CD4-positive, alpha-beta T cell (primary cell): ENCODE measurements at places on chromosomes 12 and 14.

- no peak for DNase-seq
Observed at GRCh38 chr14:61119006-61119405, 138.0 kb downstream of the SLC38A6 start.

- DNase-seq, result no peak
Observed at GRCh38 chr14:21093769-21094681, 4.4 kb downstream of the ZNF219 start.

DNA sequence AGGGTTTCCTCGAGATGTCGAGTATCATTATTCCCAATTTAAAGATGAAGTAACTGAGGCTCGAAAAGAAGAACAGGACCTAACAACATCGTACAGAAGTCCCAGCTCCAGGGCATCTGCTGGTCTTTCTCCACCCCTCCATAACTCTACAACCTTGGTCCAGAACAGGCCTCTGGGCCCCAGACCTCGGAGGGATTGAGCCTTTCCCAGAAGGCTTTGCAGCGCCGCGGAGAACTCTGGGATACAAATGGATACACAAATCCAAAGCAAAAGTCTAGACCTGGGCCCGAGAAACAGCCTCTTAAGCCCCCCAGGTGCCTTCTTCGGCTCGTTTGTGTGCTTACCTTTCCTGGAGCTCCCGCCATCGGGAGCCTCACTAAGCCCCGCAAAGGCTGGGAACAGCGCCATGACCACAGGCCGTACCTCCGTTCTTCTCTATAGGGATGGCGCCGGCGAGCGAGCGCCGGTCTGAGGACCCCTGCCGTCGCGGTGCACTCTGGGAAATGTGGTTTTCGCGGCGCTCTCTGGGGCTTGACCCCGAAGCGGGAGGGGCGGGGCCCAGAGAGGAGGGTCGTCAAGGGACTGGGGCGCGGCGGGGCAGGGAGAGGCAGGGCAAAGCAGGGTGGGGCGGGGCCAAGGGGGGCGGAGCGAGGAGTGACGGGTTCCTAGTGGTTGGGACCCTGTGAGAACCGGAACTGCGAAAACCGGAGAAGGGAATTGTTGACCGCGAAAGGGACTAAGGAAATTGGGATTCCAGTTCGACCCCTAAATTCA is at the start of gene NRDE2:
Gene NRDE2, minus strand, starts transcription at position 445 of the 774 bp plus-strand sequence. Its CDS starts 37 bp downstream, at position 408.
- DNase-seq, result peak; percentile 95

- no peak for DNase-seq
Observed at GRCh38 chr14:34623506-34623905, 6.4 kb downstream of the SNX6 start.

DNA sequence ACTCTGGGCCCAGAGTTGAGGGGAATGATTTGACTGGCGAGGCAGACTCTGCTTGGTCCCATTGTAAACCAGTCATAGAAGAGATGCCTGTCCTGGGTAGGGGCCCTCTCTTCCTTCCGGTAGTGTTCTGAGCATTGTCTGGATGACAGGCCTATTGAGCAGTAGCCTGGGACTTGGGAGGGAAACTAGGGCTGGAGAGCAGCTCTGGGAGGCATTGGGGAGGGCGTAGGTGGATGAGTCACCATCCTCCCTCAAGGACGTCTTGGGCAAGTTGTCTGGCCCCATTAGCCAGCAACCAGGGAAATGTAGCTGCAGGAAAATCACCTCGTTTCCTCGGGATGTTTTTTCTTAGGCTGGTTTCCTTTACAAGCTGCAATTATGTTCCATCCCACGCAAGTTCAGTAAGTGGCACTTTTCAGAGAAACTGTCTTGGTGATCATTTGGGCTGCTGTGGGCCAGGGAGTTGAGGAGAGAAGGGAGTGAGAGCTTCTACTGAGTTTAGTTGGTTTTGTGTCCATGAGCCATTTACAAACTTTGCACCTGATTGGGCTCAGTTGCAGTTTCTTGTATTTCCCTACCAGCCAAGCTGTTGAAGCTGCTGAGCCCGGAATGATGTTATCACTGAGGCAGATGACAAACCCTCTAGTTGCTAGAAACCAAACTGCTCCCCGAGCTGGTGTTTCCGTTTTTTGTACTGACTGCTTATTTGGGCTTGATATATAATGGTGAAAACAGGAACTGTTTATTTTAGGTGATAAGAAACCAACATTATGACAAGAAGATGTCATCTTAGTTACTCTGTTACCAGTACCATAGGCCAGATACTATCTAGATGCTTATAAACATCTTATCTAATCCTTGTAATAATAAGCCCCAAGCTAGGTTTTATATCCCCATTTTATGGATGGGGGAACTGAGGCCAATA is 147.6 kb downstream of the CHST11 start:
- peak; percentile 72 for DNase-seq

- no peak for DNase-seq
Observed at GRCh38 chr12:58481811-58482210, 438.5 kb downstream of the LRIG3 start.

DNA sequence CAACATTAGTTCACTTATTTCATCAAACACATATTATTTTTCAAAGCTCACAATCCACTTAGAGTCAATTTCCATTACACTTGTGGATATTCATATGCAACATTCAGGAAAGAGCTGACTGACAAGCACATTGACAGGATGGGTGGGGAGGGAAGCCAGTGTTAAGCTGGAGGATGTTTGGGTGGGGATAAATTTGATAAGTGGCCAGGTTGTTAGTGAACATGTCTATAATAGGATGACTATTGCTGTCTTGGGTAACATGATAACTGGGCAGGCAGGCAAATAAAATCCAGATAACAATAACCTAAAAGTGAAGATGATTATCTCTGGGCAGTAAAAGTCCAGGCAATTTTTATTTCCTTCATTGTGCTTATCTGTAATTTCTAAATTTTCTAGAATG is 73.8 kb upstream of the OSBPL8 start:
- DNase-seq, result no peak

DNA sequence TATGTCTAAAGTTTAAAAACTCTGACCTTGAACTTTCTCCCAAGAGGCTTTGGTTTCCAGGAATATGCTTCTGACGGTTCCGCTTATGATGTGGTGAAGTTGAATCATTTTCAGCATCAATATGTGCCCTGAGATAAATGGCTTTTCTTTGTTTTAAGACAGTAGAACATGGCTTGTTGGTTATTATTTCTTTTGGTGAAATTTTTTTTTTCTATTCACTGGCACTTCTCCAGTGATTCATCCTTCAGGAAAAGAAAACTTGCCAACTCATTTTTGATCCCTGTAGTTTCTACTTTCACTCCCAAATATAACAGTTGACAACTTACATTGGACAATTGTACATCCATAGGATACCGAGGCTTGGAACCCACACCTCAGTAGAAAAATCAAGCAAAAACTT is 1301.2 kb upstream of the FLRT2 start:
- DNase-seq, result no peak

DNA sequence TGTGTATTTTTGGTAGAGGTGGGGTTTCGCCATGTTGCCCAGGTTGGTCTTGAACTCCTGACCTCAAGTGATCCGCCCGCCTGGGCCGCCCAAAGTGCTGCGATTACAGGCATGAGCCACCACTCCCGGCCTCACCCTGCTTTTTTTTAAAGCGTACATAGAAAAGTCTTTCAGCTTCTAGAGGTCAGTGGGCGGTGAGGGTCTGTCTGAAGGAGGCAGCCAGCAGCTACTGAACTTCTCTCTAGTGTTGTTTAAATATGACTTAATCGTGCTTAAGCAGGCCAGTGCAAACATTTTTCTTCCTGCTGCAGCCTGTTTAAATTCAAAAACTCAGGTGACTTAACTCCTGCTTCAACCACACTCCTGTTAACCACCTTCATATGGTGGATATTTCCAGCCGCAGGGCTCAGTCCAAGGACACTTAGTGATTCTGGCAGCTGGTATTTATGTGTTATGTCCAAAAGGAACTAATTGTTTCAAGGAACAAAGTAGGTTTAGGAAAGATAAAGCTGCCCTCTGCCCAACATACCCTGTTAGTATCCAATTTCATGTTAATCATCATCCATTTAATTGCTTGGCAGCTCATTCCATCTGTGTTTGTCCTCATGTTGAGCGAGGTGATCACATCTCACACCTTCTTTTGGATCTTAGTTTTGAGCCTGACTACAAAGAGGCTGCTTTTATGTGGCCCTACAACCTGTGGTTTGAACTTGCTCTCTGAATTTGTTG is 2.0 kb downstream of the PRKAB1 start:
- DNase-seq, result no peak

GRCh38 chr12:2456122-2456812 is 338.5 kb upstream of the FKBP4 start:
- DNase-seq, result no peak

DNA sequence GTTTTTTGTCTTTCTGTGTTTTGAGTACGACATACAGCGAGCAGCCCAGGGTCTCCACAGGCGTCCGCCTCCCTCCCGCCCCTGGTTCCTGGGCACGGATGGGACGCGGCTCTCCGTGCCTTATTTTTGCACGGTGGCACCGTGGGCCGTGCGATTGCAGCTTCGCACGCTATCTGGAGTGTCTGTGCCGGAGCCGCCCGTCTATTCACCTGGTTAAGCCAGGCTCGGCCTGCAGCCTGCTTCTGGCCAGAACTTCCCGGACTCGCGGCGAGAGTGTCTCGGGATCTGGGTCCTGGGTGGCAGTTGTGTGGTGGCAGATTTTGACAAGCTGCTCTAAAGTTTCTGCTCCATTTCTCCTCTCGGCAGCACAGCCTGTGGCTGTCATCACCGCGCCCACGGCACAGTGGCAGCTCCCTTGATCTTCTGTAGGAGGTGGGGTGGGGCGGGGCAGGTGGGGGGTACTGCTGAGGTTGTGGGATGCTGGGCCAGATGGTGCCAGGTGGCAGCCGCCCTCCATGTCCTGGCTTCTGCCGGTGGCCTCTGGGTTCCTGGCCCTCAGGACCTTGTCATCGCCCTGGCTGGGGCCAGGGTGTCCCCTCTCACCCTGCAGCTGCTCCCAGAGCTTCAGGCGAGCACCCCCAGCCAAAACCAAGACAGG is 2.9 kb downstream of the MMP17 start:
- peak; percentile 18 for DNase-seq

DNA sequence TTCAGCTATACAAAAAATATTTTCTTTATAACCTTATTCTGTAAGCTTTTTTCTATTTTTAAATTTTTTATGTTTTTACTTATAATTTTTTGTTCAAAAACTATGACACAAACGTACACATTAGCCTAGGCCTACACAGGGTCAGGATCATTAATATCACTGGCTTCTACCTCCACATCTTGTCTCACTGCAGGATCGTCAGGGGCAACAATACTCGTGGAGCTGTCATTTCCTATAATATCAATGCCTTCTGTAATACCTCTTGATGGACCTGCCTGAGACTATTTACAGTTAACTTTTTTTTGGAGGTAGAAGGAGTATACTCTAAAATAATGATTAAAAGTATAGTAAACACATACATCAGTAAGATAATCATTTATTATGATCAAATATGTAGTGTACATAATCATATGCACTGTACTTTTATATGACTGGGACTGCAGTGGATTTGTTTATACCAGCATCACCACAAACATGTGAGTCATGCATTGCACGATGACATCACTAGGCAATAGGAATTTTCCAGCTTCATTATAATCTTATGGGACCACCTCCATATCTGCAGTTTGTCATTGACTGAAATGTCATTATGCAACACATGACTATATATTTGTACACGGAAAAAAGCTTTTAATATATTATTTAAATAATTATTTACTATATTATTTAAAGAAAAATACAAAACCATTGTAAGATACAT is 18.5 kb upstream of the PMCH start:
- DNase-seq, result no peak

- DNase-seq, result no peak
Observed at GRCh38 chr12:114668151-114668885, 15.7 kb downstream of the TBX3 start.

GRCh38 chr14:80627745-80628144 is 313.8 kb downstream of the CEP128 start:
- no peak for DNase-seq

DNA sequence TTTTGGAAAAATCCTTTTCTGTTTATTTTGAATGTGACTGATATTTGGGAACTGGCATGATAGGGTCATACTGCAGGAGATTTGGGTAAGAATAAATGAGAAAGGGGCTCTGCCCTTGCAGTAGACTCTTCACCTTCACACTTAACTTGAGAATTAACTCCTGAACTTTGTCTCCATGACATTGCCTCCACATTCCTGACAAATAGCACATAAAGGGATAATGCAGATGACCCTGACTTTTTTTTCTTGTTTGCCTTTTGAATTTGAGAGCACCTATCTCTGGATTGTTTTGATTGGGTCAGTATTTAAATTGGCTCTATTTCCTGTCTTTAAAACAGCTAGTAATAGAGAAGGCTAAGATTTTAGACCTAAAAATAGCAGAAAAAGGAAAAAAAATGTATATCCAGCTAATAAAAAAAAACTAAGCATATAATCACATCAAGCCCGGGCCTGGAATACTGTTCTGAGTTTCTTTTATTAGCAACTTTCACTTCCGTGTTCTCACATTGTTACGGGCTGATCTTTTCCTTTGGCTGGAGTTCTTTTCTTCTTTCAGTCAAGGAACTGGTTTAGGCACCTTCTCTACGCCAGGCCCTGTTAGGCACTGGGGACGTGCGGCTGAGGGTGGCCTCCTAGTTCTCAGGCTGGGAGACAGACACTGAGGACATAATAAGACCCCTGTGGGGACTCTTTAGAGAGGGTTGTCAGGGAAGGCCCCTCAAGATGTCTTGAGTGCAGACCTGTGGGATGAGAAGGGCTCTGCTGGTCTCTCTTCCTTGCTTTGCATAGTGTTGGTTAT is 53.1 kb upstream of the GNPNAT1 start:
- DNase-seq, result no peak

- DNase-seq, result no peak
Observed at GRCh38 chr14:101835566-101835965, 74.1 kb downstream of the PPP2R5C start.

DNA sequence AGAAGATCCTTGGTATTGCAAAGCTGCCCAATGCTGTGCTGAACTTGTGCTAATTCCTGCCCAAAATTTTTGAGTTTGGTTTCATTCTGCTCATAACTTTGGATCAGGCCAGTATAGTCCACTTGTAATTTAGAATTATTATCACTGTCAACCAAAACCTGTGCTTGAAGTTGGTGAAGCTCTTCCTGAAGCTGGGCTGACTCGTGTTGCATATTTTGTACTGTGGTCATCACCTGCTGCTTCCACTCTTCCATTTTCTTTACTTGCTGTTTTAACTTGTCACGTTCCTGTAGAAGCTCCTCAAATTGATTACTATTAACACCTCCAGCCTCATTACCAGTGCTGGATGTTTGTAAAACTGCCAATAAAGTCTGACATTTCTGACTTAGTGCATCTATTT is 35.8 kb downstream of the TRIP11 start:
- DNase-seq, result no peak

- no peak for DNase-seq
Observed at GRCh38 chr14:89387922-89388685, 28.9 kb downstream of the FOXN3 start.

- no peak for DNase-seq
Observed at GRCh38 chr12:643475-644302, 19.6 kb downstream of the NINJ2 start.

GRCh38 chr14:79018836-79019235 is 848.7 kb downstream of the NRXN3 start:
- DNase-seq, result no peak

GRCh38 chr12:88391556-88391955 is 188.7 kb downstream of the KITLG start:
- DNase-seq, result no peak

DNA sequence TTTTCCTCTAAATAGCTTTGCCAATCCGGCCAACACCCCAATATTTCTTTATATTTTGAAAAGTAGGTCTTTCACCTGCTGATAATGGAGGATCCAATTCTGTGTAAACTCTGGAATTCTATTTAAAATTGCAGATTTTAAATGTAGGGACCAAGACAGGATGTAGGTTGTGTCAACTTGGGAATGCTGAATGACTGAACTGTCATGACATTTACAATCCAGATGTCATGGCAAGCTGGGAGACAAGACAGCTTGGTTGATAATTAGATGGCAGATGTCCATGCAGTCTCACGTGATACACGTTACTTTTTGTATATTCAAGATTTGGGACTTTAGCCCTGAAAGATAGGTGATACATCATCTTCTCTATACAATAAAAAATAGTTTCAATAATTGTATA is 477.2 kb downstream of the DIO2 start:
- DNase-seq, result no peak
